NCI-H2107 (cell line): ENCODE measurements at places on chromosomes 13 and 19.
A peak's percentile ranks its signal among the peaks of the same experiment; 100 is the strongest.

- DNase-seq, result no peak
Observed at GRCh38 chr13:94542917-94543316, 53.0 kb downstream of the TGDS start.

DNA sequence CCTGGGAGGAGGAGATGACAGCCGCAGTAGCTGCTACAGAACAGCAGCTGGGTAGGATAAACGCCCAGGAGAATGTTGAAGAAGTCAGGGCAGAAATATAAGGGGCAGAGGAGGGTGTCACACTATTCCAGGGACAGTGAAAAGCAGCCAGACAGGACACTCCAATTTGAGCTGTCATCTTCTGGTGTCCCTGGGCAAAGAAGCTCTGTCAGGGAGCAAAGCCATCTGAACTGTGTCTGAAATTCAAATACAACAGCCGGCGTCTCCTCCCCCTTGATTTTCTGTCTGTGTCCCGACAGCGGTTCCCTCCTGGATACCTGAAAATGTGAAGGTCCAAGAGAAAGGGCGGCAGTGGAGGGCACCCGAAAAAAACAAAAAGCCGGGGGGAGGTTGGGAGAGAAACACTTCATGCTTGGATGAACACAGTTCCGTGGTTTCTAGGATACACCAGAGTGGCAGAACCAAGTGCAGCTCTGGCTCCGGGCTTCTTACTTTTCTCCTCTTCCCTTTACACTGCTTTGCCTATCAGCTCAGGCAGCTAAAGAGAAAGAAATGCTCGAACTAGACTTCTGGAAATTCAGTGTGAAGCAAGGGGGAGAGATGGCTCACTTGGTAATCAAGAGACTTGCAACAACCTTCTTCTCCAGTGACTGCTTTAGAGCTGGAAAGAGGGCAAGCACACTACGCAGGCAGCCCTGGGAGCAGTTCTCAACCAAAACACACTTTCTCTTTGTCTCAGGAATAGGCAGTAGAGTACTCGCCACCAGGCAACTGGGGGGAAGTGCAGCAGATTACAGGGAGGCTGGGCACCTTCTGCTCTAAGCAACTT lies 465.6 kb downstream of the ITGBL1 start:
- DNase-seq, result no peak

DNA sequence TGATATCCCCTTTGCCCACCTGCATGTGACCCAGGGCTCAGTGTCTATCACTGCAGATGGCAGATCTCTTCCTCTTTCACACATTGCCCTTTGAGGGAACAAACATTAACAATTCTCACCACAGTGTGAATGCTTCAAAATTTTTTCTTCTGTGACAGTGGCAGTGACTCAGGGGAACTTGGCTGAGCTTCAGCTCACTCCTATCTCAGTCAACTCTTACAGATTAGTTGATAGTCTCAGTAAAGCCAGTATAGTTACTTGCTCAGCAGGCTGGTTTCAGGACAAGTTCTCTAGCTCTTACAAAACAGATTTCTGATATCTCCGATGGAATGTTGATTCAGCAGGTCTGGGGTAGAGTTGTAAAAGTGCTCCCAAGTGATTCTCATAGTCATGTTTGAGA lies 166.9 kb downstream of the DLEU7 start:
- no peak for DNase-seq

DNA sequence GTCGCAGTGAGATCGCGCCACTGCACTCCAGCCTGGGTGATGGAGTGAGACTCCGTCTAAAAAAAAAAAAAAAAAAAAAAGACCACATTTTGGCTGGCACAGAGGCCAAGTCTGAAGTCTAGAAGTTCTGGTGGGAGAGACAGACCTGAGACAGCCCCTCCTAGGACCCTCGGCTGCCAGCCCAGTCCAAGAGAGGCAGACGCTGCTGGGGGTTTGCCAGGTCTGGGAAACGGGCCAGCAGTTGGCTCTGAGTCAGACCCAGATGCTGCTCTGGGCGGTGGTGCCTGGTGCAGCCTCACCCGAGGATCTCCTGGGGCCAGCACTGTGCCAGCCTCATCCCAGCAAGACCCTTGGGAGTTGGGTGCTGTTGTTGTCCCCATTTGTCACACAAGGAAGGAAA lies 5.8 kb downstream of the FCHO1 start:
- DNase-seq, result no peak

- no peak for DNase-seq
Observed at GRCh38 chr13:96771486-96772367, 222.5 kb downstream of the OXGR1 start.

DNA sequence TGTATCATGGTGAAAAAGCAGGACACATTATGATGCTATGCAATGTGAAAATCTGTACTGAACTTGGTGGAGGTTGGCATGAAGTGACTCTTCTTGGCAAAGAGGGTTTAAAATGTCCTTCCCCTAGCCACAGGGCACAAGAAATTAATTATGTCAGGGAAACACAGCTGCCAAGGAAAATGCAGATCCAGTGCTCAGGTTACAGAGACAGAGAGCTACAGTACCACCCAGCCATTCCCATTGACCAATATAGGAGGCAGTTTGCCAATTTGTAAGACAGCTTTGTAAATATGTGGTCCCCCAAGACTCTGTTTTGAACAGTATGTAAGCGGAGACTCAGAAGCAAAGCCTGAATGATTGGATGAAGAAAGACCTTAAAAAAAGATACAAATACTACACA lies 69.4 kb upstream of the KLF12 start:
- no peak for DNase-seq

DNA sequence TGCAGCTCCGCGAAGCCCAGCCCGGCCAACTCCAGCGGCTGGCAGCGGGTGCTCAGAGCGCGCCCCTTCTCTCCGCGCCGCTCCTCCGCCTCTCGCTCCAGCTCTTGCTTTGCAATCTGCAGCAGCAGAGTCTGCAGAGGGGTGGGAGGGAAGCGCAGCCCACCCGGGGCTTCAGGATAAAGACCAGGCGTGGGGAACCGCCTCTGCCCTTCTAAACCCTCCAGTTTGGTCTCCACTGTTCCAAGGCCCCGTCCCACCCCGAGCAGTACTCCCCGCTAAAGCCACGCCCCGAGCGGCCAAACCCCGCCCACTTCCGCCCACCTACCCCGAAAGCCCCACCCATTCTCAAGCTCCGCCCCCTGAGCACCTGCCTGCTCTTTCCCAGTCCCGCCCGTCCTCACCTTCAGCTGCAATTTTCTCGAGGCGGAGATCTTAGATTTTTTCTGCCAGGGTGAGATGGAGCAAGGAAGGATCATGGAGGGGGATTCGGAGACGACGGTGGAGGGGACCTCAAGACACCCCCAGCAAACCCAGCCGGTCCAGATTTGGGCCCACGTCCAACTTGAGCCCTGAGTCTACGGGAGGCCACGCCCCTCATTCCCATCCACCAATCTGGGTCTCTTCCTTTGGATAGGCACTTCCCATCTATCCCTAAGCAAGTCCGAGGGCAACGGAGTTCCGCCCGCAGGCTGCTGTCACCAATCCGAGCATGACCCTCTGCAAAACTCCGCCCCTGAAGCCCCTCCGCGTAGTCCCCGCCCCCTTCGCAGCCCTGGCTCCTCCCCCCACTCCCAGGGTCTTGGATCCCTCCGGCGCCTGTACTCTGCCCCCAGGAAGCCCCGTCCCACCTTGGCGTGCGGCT lies 1.1 kb downstream of the TNNI3 start:
- DNase-seq, result peak; percentile 19
